Renal pelvis (tissue), 12 donors: ENCODE measurements at places on chromosomes 2 and 18. TPM values are rescaled to one million over a fixed set of nuclear protein-coding genes. Genes with fewer than 3 reads are reported as not detected.

RAB17 gene
- 22.3 TPM for polyA plus RNA-seq

PPM1G gene
- polyA plus RNA-seq, result 96.4 TPM

AMER3 gene
- polyA plus RNA-seq, result not detected

GTF3C2 gene
- 69.1 TPM for polyA plus RNA-seq

CNRIP1 gene
- polyA plus RNA-seq, result 16.7 TPM

NAT8 gene
- 30.4 TPM for polyA plus RNA-seq

NXPH2 gene
- 4.7 TPM for polyA plus RNA-seq

MSH2 gene
- 69.7 TPM for polyA plus RNA-seq

HRH4 gene
- 0.14 TPM for polyA plus RNA-seq

PRKAG3 gene
- polyA plus RNA-seq, result 0.21 TPM

CAB39 gene
- polyA plus RNA-seq, result 74.5 TPM

GBX2 gene
- polyA plus RNA-seq, result 0.39 TPM

SLC16A14 gene
- 6.5 TPM for polyA plus RNA-seq

DCDC2C gene
- not detected for polyA plus RNA-seq

KYNU gene
- 6.3 TPM for polyA plus RNA-seq

B4GALT6 gene
- 13.8 TPM for polyA plus RNA-seq

KLHL30 gene
- polyA plus RNA-seq, result 0.60 TPM

SERPINB7 gene
- polyA plus RNA-seq, result 0.61 TPM

HOXD10 gene
- polyA plus RNA-seq, result 149 TPM

ATP6V1B1 gene
- polyA plus RNA-seq, result 108 TPM

CTAGE1 gene
- polyA plus RNA-seq, result not detected

ZSWIM2 gene
- not detected for polyA plus RNA-seq

VWA3B gene
- polyA plus RNA-seq, result 0.51 TPM

FOSL2 gene
- polyA plus RNA-seq, result 22.4 TPM

LONRF2 gene
- polyA plus RNA-seq, result 4.1 TPM

ARHGEF4 gene
- 8.4 TPM for polyA plus RNA-seq

IMP4 gene
- 40.5 TPM for polyA plus RNA-seq

IL36G gene
- 0.23 TPM for polyA plus RNA-seq

TRABD2A gene
- polyA plus RNA-seq, result 0.88 TPM

MYO7B gene
- polyA plus RNA-seq, result 29.5 TPM

RAB6D gene
- 1.7 TPM for polyA plus RNA-seq

MSTN gene
- polyA plus RNA-seq, result 2.7 TPM

POTEJ gene
- not detected for polyA plus RNA-seq

FASTKD1 gene
- 41.2 TPM for polyA plus RNA-seq

PKDCC gene
- 433 TPM for polyA plus RNA-seq

NHEJ1 gene
- polyA plus RNA-seq, result 19.6 TPM

RGPD3 gene
- 0.34 TPM for polyA plus RNA-seq

SEC11C gene
- polyA plus RNA-seq, result 68.3 TPM

LRRC30 gene
- 0.11 TPM for polyA plus RNA-seq

SERPINB5 gene
- polyA plus RNA-seq, result not detected

SLC19A3 gene
- polyA plus RNA-seq, result 7.4 TPM

ERMN gene
- polyA plus RNA-seq, result 0.55 TPM

C2orf66 gene
- polyA plus RNA-seq, result 0.31 TPM

ICOS gene
- not detected for polyA plus RNA-seq

FER1L5 gene
- 2.3 TPM for polyA plus RNA-seq

SH3RF3 gene
- polyA plus RNA-seq, result 5.6 TPM

C2orf78 gene
- polyA plus RNA-seq, result not detected

PDCD1 gene
- polyA plus RNA-seq, result 0.59 TPM

SLC4A3 gene
- 9.7 TPM for polyA plus RNA-seq

PLCD4 gene
- polyA plus RNA-seq, result 10.1 TPM

ALPP gene
- not detected for polyA plus RNA-seq

FAM98A gene
- 63.8 TPM for polyA plus RNA-seq

ASXL3 gene
- polyA plus RNA-seq, result 7.9 TPM

UGT1A10 gene
- not detected for polyA plus RNA-seq

GALNT1 gene
- 63.1 TPM for polyA plus RNA-seq

TXNDC2 gene
- polyA plus RNA-seq, result 0.31 TPM

SERPINB13 gene
- not detected for polyA plus RNA-seq

FBLN7 gene
- 12.0 TPM for polyA plus RNA-seq

BOLL gene
- not detected for polyA plus RNA-seq
